ENCODE measurements at places on chromosomes 4 and X.

DNA sequence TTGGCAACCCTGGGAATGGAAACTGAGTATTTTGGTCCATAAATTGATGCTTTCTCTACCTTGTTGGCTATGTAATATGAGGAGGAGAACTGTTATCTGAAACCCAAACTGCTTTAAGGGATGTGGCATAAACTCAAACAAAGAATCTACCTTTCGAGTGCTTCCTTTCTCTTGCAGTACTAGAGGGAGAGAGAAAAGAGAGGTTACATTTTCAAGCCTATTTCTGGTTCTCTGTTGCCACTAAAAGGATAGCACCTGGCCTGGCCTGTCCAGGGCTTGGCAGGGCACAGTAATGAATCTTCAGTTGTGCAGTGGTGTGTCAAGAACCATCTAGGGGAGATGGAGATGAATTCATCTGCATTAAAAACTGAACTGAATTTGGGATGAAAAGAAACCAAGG, 308.6 kb downstream of the PTTG2 start:
- no peak for DNase-seq

GRCh38 chr4:146545102-146545501, 23.4 kb upstream of the SLC10A7 start:
- DNase-seq: peak; percentile 27

- DNase-seq: no peak
Observed at GRCh38 chr4:188658958-188659522, 519.8 kb downstream of the TRIML1 start.

- DNase-seq: no peak
Observed at GRCh38 chr4:10608501-10609219, 75.9 kb downstream of the CLNK start.

- no peak for DNase-seq
Observed at GRCh38 chr4:137390707-137391106, 141.6 kb downstream of the PCDH18 start.

GRCh38 chrX:39729981-39730661, 367.6 kb downstream of the BCOR start:
- no peak for DNase-seq

GRCh38 chrX:112510629-112511028, 169.1 kb downstream of the LHFPL1 start:
- DNase-seq: no peak

DNA sequence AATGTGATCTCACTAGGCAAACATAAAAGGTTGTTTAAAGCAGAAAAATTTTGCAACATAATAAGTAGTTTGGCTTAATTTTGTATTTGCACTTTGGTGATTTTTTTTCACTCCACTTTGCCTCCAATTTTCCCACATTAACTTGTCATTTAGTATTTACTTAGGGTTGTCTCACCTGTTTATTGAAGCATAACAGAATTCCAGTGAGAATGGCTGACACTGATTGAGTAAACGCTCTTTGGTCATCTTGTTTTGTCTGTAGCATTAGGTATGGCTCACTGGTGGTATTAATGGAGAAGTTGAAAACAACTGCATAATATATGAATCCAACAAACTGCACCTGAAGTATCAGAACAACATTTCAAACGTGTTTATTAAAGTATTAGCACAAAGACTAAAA, 799.5 kb upstream of the ADGRL3 start:
- no peak for DNase-seq

GRCh38 chr4:47913330-47913729, 1.1 kb downstream of the NFXL1 start:
- no peak for DNase-seq

DNA sequence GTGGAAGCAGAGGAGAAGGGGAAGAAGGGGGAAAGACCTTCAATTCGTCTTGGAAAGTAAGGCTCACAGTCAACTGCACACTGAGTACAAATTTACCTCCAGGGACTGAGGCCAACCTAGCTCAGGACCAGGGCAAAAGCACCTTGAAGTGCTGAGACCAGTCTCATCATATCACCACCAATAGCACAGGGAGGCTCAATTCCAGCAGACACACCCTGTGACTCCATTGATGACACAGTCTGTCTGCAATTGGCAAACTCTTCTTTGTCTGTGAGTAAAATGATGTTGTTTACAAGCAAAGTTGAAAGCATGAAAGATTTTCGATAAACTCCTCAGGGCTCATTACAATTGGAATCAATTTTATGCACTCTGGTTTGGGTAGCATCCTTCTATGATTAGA, 32.3 kb downstream of the TRIML1 start:
- no peak for DNase-seq
